ENCODE measurements at places on chromosomes 16 and 17.

GRCh38 chr16:51881731-51882130, 665.2 kb downstream of the TOX3 start:
- DNase-seq = no peak

GRCh38 chr16:49590166-49590871, 216.7 kb downstream of the C16orf78 start:
- DNase-seq = no peak

- no peak for DNase-seq
These were observed 230.1 kb downstream of the CBLN1 start for GRCh38 chr16:49051576-49051975.

DNA sequence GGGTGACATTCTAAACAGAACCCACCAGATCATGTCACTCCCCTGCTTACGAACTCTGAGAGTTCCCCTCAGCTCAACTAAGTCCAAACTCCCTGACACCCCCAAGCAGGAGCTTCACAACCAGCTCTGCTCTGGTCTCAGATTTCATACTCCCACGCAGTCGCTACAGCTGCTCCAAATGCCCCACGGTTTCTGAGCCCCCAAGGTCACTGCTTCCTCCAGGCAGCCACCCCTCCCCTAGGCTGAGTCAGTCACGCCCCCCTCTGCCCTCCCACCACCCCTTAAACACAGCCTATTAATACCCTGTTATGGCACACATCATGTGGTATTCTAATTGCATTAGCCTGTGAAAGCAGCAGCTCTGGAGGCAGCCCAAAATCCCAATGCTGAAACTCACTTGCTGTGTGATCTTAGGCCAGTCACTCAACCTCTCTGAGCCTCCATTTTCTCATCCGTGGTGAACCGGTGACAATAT, 51.5 kb downstream of the GSG1L start:
- DNase-seq = no peak

GRCh38 chr17:11598274-11599221, at the start of gene DNAH9:
DNAH9 (plus strand) TSS chr17:11598470; CDS start chr17:11598499, 29 bp downstream.
- no peak for DNase-seq

GRCh38 chr17:78359321-78359996, 418 bp downstream of the SOCS3 start:
- DNase-seq = no peak
